Upper lobe of left lung (tissue), 6 donors: ENCODE measurements at places on chromosomes 11 and 22. TPM values are rescaled to one million over a fixed set of nuclear protein-coding genes. Genes with fewer than 3 reads are reported as not detected.
A peak's percentile ranks its signal among the peaks of the same experiment; 100 is the strongest.

GRCh38 chr22:43433451-43434274 is 21.8 kb downstream of the MPPED1 start:
- no peaks in the 10 kb centered on the region for H3K27me3 ChIP-seq
- no peaks in the 10 kb centered on the region for H3K4me1 ChIP-seq
- H3K27ac ChIP-seq, result no peak overlapping the region
- no peak overlapping the region for H3K4me3 ChIP-seq

DNA sequence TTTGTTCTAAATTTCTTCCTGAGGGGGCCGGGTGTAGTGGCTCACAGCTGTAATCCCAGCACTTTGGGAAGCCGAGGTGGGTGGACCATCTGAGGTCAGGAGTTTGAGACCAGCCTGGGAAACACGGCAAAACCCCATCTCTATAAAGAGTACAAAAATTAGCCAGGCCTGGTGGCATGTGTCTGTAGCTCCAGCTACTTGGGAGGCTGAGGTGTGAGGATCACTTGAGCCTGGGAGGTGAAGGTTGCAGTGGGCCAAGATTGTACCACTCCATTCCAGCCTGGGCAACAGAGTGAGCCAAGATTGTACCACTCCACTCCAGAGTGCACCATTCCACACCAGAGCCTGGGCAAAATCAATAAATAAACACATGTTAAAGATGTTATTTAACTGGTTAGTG is 20.6 kb upstream of the TOP3B start:
- no peak for DNase-seq
- no peaks in the 10 kb centered on the region for H3K4me1 ChIP-seq
- no peaks in the 10 kb centered on the region for H3K27me3 ChIP-seq
- no peak overlapping the region for H3K4me3 ChIP-seq
- no peak overlapping the region for H3K27ac ChIP-seq

Gene CNIH2
- total RNA-seq, result 1.8 TPM

DNA sequence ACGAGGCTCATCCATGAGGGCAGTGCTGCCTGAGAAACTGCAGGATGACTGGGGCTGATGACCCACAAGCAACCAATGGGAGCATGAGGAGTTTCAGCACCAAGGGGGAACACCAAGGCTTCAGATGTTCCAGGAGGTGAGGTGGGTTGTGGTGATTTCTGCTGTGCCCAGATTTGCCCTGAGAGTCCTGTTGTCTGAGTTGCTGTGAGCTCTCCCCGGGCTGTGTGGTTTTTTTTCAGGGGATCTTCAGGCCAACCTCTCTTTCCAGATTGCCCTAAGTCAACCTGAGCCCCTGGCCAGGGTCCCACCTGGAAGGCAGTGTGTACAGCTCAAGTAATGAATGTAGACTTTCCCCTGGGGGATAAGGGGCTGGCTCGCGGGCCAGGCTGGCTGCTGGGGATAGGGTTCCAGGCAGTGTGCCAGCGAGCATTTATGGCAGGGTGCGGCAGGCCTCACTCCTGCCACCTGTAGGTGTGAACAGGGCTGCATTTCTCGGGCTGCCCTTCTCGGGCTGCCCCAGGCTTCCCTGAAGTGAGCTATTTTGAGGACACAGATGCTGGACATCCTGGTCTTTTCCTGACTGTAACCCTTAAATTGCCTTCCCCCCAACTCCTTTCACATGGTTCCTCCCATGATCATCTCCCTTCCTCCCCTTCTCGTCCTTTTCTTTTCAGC is 9.8 kb downstream of the SLC22A6 start:
- H3K4me3 ChIP-seq, result no peak overlapping the region
- no peak for DNase-seq
- peaks cover 5% of the 10 kb centered on the region for H3K4me1 ChIP-seq
- peak overlapping the region; percentile 23 for H3K27ac ChIP-seq

Gene APOBEC3F
- 12.0 TPM for total RNA-seq

- no peak for DNase-seq
- H3K27ac ChIP-seq, result no peak overlapping the region
- H3K4me1 ChIP-seq, result no peaks in the 10 kb centered on the region
- H3K36me3 ChIP-seq, result peaks cover 23% of the 10 kb centered on the region
- H3K27me3 ChIP-seq, result no peaks in the 10 kb centered on the region
Observed at GRCh38 chr22:23692598-23693291, 1.9 kb downstream of the RGL4 start.

- DNase-seq, result no peak
- H3K27ac ChIP-seq, result no peak overlapping the region
- no peaks in the 10 kb centered on the region for H3K4me1 ChIP-seq
- no peak overlapping the region for H3K4me3 ChIP-seq
- H3K27me3 ChIP-seq, result no peaks in the 10 kb centered on the region
Observed at GRCh38 chr11:63931045-63931444, 7.8 kb upstream of the NAA40 start.

Gene DEUP1
- total RNA-seq, result not detected

Gene GTSE1
- 0.30 TPM for total RNA-seq

GRCh38 chr11:66850235-66850587 is 6.7 kb upstream of the LRFN4 start:
- H3K36me3 ChIP-seq, result peaks cover 34% of the 10 kb centered on the region
- H3K27ac ChIP-seq, result no peak overlapping the region
- no peak for DNase-seq
- H3K27me3 ChIP-seq, result no peaks in the 10 kb centered on the region
- H3K4me1 ChIP-seq, result peaks cover 1% of the 10 kb centered on the region

- H3K27me3 ChIP-seq, result no peaks in the 10 kb centered on the region
- H3K4me1 ChIP-seq, result no peaks in the 10 kb centered on the region
- H3K4me3 ChIP-seq, result no peak overlapping the region
Observed at GRCh38 chr11:130486391-130486836, 38.0 kb downstream of the ADAMTS15 start.

DNA sequence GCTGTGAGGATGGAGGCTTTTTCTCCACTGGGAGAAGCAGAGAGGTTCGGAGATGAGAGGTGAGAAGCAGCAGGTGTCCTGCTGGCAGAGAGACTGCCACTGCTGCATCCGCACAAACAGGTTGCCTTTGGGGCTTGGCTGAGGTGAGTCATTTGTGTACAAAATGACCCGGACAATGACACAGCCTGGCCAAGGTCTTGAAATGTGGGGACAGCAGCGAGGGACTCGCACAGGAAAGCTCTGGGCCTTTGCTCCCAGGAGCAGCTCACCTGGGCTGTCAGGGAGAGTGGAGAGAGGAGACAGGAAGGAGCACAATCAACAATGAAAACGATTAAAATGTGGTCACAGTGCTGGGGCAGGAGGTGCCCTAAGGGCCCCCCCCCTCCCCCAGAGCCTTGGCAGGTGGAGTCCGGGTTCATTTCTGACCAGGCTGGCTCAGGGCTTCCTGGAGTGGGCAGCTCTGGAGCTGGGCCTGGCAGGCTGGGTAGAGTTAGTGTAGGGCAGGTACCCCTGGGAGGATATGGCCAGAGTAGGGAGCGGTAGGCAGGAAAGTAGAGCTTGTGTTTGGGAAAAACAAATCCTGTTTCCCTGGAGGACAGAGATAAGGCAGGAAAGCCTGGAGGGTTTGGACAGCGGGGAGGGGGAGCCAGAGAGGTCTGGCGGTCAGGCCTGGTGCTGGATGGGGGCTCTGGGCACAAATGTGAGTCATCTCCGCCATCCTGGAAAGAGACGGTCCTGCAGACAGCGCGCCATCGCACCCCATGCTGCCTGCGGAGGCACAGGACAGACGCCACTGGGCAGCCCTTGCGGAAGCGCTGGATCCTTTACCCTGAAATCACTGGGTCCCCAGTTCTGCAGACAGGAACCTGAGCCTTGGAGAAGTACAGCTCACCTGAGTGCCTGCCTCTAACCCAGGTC is 37.8 kb upstream of the CELSR1 start:
- peak overlapping the region; percentile 60 for H3K27ac ChIP-seq
- H3K27me3 ChIP-seq, result no peaks in the 10 kb centered on the region
- DNase-seq, result peak; percentile 59
- peaks cover 44% of the 10 kb centered on the region for H3K4me1 ChIP-seq
- H3K36me3 ChIP-seq, result no peaks in the 10 kb centered on the region

GRCh38 chr11:11569936-11570491 is 51.8 kb downstream of the GALNT18 start:
- no peaks in the 10 kb centered on the region for H3K27me3 ChIP-seq
- H3K4me1 ChIP-seq, result peaks cover 31% of the 10 kb centered on the region
- DNase-seq, result peak; percentile 51
- no peak overlapping the region for H3K4me3 ChIP-seq
- H3K27ac ChIP-seq, result peak overlapping the region; percentile 54

- H3K27ac ChIP-seq, result no peak overlapping the region
- H3K4me1 ChIP-seq, result peaks cover 6% of the 10 kb centered on the region
- no peak overlapping the region for H3K4me3 ChIP-seq
- no peaks in the 10 kb centered on the region for H3K27me3 ChIP-seq
- H3K36me3 ChIP-seq, result peaks cover 11% of the 10 kb centered on the region
- no peak for DNase-seq
Observed at GRCh38 chr11:71442123-71442522, 6.1 kb downstream of the DHCR7 start.

DNA sequence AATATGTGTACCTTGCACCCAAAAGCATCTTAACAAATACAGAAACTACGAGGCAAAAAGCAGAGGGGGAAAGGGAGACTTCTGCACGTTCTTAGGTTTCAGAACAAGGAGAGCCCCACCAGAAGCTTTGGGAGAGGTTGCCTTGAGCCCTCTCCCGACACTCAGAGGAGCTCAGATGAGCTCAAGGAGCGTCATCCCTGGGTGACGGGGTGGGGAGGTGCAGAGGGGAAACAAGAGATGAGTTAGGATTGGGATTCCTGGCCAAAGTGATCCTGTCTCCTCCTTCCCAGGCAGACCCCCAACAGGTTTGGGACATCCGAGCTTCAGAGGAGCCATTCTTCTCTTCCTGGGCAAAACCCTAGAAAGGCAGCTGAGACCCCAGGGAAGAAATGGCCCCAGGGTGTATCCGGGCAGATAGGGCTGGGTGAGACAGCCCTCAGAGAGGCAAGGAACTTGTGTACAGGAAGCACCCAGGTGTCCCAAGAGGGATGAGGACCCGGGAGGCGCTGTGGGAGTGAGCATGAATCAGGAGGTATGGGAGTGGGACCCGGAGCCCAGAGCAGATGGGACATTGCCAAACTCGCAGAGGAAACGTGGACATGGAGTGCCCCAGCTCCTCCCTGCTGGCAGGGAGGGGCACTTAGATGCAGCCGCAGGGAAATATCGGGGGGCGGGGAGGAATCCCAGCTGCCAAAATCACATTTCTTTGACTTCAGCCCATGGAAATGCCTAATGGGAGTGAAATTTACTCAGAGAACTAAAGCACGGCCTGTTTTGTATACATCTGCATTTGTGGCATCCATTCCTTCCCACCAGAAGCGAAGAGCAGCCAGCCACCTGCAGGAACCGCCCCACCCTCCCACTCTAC is 12.4 kb downstream of the C1QTNF6 start:
- H3K4me3 ChIP-seq, result peak overlapping the region; percentile 19
- peak overlapping the region; percentile 26 for H3K27ac ChIP-seq
- no peaks in the 10 kb centered on the region for H3K27me3 ChIP-seq
- H3K4me1 ChIP-seq, result peaks cover 54% of the 10 kb centered on the region
- peak; percentile 26 for DNase-seq

- no peak for DNase-seq
- no peaks in the 10 kb centered on the region for H3K27me3 ChIP-seq
- H3K36me3 ChIP-seq, result no peaks in the 10 kb centered on the region
- H3K4me1 ChIP-seq, result peaks cover 15% of the 10 kb centered on the region
Observed at GRCh38 chr11:126830216-126830806, 170.3 kb downstream of the KIRREL3 start.

- H3K36me3 ChIP-seq, result peaks cover 3% of the 10 kb centered on the region
- no peak overlapping the region for H3K4me3 ChIP-seq
- H3K4me1 ChIP-seq, result no peaks in the 10 kb centered on the region
Observed at GRCh38 chr22:37981282-37982011, 2.9 kb downstream of the SOX10 start.

Gene DMC1
- total RNA-seq, result 0.33 TPM

DNA sequence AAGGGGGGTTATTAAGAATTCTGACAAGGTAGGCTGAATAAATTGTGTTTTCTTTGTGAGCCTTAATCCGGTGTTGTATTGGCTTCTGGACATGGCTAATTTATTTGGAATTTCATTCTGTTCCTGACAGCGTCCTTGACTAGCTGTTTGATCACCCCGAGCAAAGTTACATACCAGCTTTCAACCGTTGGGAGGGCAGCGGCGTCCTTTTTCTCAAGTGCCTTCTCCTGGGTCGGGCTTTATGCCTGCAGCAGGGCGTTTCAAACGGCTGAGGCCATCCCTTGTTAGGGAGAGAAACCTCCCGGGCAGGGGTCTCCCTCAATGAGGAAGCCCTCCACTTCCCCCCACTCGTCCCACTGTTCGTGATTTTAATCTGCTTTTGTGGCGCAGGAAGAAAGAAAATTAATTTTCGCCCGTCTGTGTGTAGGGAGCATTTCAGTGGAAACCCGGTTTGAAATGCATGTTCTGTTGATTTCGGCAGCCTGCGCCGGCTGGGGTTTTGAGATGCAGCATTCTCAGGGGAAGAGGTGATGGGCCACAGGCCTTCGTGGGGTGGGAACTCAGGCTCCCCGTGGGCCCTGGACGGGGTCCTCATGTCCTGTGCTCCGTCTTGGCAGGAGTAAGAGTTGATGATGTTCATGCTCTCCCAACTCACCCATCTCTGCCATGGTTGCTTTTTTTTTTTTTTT is 2.9 kb upstream of the SMIM38 start:
- H3K36me3 ChIP-seq, result no peaks in the 10 kb centered on the region
- DNase-seq, result no peak
- H3K27ac ChIP-seq, result no peak overlapping the region
- H3K4me3 ChIP-seq, result no peak overlapping the region
- no peaks in the 10 kb centered on the region for H3K27me3 ChIP-seq

GRCh38 chr11:15800111-15800800 is 556.1 kb downstream of the SOX6 start:
- no peaks in the 10 kb centered on the region for H3K27me3 ChIP-seq
- no peak overlapping the region for H3K4me3 ChIP-seq
- DNase-seq, result peak; percentile 53
- H3K27ac ChIP-seq, result peak overlapping the region; percentile 13
- H3K4me1 ChIP-seq, result peaks cover 6% of the 10 kb centered on the region

GRCh38 chr11:1899090-1899489 is 7.4 kb upstream of the PRR33 start:
- H3K4me3 ChIP-seq, result no peak overlapping the region
- DNase-seq, result no peak
- H3K4me1 ChIP-seq, result no peaks in the 10 kb centered on the region
- no peaks in the 10 kb centered on the region for H3K36me3 ChIP-seq
